ENCODE measurements at places on chromosomes 11 and 22.

DNA sequence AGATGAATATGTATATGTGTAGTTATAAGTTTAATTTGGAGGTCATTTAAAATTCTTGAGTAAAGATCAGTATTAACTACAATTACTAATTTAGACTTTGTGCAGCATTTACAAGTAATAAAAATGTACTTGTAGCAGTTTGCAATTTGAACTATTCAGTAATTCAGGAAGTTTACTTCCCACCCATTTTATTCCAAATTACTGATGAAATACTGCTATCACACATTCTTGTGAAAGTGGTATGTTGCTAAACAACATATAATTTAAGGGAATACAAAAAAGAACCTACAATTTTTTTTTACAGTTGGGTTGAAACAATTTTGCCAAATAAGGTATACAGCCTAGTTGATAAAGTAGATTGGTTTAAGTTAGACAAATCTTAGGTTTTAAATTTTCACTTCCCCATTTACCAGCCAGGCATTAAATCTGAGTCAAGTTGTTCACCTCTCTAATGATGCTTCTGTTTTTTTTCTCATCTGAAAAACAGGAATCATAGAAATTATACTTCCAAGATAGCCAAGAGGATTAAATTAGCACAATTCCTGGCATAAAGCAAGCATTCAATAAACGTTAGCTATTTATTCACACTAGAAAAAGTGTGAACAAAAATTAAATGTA, 45.3 kb downstream of the ZBTB44 start:
- DNase-seq = no peak

DNA sequence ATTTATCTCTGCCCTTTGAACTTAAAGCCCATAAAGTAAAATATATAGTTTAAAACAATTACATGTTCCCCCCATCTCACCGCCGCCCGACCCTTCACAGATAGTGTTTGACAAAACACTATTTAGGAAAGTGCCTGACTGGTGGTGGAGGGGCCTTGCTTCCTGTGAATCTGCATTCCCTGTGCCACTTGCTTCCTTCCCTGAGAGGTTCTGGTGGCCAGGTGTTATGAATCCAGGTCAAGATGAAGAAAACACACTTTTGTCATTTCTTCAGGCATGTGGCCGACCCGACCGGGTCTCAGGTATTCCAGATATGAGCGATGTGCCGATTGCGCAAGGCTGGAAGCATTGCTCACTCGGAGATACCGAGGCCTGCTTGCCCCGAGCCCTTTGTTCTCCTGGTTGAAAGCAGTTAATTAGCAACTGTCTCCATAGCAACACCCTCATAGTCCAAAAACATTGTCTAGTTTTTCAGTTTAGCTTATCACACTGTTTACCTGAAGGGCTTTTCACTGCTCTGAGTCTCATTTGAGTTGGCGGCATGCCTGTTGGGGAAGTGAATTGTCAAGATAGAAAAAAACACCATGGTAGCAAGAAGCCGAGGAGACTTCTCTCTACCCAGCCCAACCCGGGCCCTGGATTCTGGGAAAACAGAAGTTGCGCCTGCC, 128.3 kb downstream of the TEAD1 start:
- DNase-seq = no peak

DNA sequence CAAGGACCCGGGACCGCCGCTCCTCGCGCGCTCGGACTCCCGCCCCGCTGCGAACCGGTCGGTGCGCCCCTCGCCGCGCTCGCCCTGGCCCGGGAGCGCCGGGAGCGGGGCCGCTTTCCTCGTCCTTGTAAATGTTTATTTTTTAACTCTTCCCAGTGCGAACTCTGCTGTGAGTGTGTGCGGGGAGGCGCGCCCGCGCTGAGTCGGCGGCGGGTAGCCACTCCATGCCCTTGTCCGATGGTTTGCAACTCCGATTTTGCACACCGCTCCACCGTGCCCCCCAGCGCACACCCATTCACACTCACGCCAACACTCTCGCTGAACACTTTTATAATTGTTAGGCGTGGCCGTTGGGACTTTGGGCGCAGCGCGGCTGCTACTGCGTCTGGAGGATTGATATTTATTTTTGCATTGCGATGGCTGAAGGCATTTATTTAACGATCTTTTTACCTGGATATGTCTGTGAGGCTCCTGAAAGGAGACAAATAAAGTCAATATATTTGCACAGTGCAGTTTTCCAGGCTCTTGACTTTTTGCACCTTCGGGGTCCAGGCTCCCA, 1.0 kb downstream of the C11orf96 start:
- no peak for DNase-seq

- DNase-seq = no peak
These were observed 165.0 kb downstream of the CHST1 start for GRCh38 chr11:45500451-45500850.

GRCh38 chr11:113603277-113604059, 102.6 kb downstream of the TMPRSS5 start:
- DNase-seq = no peak

- no peak for DNase-seq
These were observed 56.0 kb downstream of the PACS1 start for GRCh38 chr11:66126064-66126463.

- DNase-seq = no peak
These were observed 5.7 kb upstream of the PPP6R2 start for GRCh38 chr22:50337262-50338041.

- DNase-seq = no peak
These were observed 8.0 kb downstream of the NEAT1 start for GRCh38 chr11:65430406-65431217.

DNA sequence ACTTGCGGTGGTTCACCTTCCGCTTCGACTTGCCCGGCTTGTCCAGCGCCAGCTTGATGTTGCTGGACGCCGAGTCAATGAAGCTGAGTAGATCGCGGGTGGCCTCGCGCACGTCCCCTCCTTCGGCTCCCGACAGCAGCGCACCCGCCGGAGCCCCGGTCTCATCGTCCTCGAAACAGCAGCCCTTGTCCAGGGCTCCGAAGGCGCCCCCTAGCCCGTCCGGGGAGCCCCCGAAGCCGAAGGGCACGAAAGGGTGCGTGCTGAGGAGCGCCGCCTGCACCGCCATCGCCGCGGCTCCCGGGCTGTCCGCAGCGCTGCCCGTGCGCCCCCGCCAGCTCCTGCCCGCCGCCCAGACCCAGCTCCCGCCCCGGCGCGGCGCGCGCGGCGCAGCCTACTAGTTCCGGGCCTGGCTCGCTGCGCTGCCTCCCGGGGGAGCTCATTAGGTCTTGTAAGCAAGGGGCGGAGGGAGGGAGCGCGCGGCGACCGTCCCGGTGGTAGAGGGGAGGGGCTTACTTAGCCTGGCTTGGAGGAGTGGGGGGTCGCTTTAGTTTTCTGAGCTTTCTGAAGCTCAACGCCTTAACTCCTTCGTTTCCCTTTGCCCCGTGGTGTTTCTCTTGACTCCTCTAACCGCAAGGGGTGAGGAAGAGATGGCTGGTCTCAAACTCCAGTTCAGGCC, at the start of gene FAM181B:
TSS of gene FAM181B (minus strand) at position 421 of the 676 bp plus-strand sequence. CDS start at position 286, 135 bp downstream.
- DNase-seq = no peak

DNA sequence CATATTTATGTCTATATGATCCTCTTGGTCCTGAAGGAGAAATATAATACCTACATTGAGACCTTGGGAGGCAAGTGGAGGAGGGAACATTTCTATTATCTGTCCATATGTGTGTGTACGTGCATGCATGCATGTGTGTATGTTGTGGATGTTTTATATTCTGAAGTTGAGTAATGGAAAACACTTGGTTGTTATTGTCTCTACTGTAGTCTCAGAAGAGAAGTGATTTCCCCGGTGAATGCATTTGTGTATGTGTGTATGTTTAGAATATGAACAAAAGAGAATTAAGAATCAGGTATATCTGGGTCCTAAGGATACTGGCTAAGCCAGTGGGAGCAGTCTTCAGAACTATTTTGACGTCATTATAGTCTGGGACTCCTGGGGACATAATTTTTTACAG, at the start of gene OR52N1:
TSS of gene OR52N1 (minus strand) at position 101 of the 400 bp plus-strand sequence. CDS start 2,449 bp downstream, outside the sequence.
- no peak for DNase-seq

DNA sequence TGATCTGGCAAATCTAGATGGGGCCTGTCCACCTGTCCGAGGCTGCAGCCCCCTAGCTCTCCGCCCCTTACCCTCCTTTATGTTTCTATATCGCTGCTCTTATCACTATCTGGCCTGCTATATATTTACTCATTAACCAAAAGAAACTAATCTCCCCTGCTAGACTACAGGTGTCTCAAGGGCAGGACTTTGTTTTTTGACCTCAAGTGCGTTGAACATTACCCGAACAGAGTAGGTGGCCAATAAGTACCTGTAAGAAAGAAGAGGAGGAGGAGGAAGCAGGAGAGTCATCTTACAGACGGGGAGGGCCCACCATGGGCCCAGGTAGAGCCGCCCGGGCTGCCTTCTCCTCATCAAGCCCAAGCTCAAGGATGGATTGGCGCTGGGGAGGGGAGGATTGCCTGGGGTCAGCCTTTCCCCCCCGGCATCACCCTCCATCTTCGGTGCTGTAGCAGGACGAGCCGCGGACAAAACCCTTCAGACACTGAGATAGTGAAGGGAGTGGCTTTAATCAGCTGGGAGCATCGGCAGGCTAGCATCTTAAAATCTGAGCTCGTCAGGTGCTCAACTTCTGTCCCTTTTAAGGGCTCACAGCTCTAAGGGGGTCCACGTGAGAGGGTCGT, 1.2 kb upstream of the P2RY6 start:
- no peak for DNase-seq

GRCh38 chr11:66293777-66294625, 2.3 kb downstream of the TMEM151A start:
- no peak for DNase-seq

GRCh38 chr11:8745431-8746253, 63.0 kb downstream of the RPL27A start:
- no peak for DNase-seq

GRCh38 chr11:102447193-102447592, 5.4 kb downstream of the TMEM123 start:
- no peak for DNase-seq

DNA sequence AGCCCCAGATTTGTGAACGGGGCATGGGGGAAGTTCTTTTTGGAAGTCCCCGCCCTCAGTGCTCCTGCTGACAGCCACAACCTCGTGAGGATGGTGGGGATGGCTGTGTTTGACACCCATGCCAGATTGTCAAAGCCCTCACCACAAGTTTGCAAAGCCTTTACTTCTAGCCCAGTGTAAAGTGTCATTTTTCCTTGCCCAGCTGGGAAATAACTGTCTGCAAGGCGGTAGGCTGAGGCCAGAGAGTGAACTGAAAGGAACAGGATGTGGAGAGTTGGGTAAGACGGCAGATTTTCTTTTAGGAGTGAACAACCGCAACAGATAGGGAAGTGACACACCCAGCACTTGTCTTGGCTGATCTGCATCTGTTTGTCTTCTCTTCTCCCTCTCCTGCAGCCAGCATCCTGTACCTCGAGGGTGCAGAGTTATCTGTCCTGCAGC, 13.6 kb downstream of the IL17RA start:
- DNase-seq = no peak

GRCh38 chr11:13119361-13119760, 110.2 kb downstream of the RASSF10 start:
- no peak for DNase-seq

DNA sequence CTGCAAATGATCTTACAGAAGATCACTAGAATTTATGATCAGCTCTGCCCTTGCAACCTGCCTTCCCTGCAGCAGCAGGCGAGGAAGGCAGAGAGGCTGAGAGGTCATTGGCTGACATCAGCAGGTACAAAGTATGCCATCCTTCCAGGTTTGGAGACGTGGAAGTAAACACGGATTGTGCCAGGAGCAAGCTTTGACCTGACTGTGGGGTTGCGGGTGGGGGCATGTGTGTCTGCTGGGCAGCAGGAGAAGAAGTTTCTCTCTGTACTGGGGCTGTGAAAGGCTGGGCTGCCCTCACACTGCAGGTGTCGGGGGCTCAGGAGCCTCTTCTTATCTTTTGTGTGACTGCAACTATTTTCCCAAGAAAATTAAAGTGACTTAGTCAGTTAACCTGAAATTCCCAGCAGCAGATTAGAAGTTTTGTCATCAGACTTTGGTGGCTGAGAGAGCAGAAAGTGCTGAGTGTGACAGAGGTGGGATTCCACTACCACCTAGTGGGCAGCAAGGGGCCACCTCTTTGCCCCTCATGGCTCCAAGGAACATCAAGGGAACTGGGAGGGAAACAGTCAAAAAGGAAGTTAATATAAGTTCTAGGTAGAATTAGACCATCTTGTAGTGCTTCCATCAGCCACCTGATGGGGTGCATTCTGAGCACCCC, 565.9 kb downstream of the ETS1 start:
- DNase-seq = no peak

GRCh38 chr11:117823946-117824420, 561 bp downstream of the FXYD2 start:
- no peak for DNase-seq

GRCh38 chr11:134072844-134073243, 4.0 kb downstream of the JAM3 start:
- DNase-seq = no peak

DNA sequence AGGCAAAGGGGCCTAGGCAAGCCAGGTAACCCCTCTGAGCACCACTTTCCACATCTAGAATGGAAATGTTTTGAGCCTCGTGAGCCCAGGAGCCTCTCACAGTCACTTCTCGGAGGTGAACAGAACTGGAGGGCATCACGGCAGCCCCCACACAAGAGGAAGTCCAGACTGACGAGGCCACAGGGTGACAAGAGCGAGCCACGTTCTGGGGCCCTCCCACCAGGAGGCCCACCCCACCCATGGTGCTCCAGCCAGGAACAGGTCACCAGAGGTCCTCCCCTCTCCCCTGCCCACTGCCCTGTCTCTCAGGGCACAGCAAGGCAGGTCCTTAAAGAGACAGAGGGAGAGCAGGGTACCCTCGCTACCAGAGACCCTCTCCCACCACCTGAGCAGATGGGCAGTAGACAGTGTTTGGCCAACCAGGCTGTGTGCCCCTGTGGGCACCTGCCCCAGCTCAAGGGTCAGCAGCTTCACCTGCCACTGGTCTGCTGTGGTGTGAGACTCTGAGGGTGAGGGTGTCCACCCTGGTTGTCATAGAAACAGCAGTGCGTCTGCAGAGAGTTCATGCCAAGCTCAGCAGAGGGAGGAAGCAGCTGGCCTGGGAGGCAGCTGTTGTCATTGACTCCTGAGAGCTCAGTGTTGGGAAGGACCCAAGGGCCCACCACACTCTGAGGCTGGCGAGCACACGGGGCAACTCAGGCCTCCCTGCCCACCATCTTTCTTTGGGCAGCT, 31.4 kb downstream of the RSPH14 start:
- no peak for DNase-seq

DNA sequence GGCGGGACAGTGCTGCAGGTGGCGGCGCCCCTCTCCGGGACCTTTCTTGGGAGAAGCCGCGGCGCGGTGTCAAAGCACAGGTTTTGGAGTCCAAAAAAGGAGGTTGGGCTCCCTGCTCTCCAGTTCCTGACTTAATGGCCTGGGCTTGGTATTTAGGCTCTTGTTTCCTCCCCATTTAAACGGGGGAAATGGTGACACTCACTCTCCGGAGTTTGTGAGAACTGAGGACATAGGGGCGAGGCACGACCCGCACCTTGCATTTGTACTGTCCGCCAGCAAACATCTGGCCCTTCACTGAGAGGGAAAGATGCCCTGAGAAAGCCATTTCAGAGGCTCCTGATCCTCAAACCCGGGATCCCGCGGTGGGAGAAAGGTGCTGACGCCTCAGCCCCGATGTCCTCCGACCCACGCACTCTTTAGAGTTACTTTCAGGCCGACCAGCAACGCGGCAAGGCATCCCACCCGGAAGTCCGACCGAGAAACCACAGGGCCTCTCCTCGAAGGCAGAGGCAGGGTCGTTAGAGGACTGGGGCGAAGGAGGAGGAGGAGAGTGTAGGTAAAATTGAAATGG, 2.9 kb upstream of the WDR74 start:
- no peak for DNase-seq

All from activated CD4-positive, alpha-beta T cell treated with anti-CD3 and anti-CD28 coated beads for 24 hours (primary cell).